ENCODE measurements at places on chromosomes 1 and 21.
A peak's percentile ranks its signal among the peaks of the same experiment; 100 is the strongest.

DNA sequence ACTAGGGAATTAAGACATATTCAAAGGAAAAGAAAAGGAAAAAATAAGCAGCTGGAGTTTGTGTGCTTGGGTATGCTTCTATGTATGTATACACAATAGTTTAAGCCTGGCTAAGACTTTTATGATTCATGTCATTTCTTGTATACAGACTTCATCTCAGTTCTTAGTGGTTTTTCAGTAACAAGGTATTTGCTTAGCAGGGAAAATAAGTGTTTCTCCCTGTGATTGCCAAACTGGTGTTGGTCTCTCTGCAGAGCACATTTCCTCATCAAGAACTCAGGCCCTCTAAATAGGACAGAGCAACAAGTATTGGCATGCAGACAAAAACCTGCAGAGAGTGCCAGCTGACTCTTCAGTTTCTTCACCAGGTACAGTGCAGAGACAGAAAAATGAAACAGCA, 484.4 kb upstream of the ZRANB2 start:
- DNase-seq: peak; percentile 50

DNA sequence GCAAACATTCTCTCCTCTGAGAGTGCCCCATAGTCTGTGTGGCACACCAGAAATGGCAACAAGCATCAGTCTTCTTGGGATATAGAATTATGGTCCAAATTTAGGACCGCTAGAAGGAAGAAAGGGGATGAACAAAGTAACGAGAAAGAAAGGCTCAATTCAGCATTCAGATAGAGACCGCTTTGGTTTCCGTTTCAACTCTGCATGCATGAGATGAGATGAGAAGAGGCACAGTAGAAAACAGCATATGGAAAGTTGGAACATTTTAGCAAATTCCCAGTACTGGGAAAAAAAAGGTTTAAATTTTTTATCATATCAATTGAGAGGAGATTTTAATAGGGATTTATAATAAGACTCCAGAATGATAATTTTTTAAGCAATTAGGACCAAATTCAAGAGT, 595.5 kb upstream of the CHRM3 start:
- DNase-seq: no peak

GRCh38 chr1:230072866-230073265, 5.8 kb downstream of the GALNT2 start:
- DNase-seq: no peak

DNA sequence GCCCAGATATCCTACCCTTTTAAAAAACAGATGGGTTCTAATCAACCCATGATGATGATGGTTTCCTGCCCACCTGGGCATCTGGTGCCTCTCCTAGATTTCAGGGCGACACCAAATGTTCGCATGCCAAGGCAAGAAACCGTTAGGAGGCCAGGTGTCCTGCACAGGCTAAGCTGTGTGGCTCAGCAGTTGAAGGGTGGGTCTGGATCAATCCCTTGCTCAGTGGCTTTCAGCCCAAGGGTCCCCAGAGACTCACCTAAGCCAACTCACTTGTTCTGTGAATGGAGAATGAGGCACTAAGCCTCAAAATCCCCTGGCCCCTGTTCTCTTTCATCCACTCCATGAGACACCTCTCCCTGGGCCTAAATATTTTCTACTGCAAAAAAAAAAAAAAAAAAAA, 169.1 kb upstream of the EDN2 start:
- DNase-seq: no peak

GRCh38 chr21:29888437-29888836, 51.4 kb downstream of the GRIK1 start:
- peak; percentile 47 for DNase-seq

DNA sequence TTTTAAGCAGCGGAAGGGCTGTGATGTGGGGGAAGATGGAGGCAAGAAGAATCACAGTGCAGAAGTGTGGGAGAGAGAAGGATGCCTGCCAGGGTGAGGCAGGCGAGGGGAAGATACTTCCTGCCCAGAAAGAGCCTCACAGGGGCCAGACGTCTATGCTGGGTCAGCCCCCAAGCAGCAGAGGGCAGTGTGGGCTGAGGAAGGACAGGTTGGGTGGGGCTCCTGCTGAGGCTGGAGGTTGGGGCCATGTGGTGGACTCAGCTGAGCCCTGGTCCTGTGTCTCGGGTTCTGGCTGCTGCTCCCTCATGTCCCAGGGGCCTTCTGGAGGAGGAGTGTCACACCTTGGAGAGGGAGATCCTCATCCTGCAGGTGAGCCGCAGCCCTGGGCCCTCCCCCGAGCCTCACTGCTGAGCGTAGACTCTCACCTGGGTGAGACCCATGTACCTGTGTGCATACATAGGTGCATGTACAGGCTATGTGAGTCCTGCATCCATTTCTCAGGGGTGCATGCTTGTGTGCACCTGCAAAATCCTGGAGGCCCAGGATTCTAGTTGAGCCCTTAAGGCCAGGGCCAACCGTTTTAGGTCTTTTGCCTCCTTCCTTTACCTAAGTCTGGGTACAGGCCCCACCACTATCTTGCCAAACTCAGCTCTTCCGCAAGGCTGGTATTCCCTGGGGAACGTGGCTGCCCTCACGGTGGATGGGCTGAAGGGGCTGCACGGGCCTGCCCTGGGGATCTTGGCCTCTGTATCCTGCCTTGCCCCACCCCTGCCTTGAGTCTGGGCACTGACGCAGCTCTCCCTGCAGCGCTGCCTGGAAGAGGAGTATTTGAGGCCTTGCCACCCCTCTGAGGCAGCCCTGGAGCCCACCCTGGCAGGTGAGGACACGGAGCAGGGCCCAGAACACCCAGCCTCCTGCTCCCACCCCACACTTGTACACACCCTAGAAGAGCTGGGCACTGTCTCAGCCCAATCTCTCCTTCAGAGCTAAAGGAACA, 3.7 kb downstream of the CCDC24 start:
- DNase-seq: no peak

- DNase-seq: peak; percentile 26
Measured at GRCh38 chr1:15758953-15759661, 512 bp downstream of the FBLIM1 start.

DNA sequence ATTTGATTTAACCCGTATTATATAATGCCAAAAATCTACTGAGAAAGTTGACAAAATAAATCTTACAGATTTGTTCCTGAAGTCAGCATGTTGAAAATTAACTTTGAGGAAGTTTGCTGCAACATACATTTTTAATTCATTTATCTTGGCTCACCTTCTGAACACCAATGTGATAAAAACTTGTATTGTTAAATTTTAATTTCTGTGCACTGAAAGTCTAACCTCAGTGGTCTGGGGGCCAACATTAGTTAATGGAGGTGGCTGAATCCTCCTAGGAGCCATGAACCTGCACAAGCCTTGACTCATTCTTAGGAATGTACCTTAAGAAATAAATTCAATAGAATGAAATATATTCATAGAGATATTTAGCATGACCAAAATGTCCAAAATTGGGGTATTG, 95.3 kb downstream of the ADSS2 start:
- DNase-seq: no peak

DNA sequence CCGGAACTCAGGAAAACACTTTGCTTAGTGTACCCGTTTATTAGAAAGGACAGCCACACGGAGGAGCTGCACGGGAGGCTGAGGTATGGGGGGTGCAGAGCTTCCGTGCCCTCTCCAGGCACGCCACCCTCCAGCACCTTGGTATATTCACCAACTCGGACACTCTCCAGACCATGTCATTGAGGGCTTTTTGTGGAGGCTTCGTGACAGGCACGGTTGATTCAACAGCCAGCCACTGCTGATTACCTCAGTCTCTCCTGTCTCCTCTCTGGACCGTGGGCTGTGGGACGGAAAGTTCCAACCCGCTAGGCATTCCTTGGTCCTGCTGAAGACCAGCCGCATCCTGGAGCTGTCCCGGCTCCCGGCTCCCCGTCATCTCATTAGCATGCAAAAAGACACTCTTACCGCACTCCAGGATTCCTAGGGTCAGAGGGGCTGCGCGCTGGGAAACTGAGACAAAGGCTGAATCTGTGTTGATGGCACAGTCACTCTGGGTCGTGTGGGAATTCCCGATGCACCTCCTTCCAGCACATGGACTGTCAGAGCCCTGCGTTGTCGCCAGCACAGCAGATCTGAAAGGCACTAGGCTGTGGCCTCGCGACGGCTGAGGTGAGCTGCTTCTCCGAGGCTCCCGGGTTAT, 65.6 kb downstream of the PRKCZ start:
- no peak for DNase-seq

- no peak for DNase-seq
Measured at GRCh38 chr1:57860931-57861565, 437.2 kb upstream of the DAB1 start.

DNA sequence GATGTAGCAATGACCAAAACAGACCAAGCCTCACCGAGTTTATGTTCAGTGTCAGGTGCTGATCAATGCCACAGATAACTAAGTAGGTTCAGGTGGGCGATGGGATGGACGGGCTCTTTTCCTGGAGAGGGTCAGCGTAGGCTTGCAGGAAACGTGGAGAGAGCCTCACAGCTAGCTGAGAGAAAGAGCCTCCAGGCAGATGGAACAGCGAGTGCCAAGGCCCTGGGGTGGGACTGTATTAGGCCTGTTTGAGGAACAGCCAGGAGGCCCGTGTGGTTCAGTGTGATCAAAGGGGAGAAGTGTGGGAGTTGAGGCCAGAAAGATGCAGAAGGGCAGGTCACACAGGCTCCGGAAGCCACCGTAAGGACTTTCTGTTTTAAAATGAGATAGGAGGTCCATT, 7.3 kb upstream of the UTS2 start:
- DNase-seq: no peak

- peak; percentile 62 for DNase-seq
Measured at GRCh38 chr1:35564037-35564883, 6.7 kb downstream of the NCDN start.

- no peak for DNase-seq
Measured at GRCh38 chr21:31959881-31960280, 87.1 kb downstream of the HUNK start.

GRCh38 chr1:41888756-41889155, 30.0 kb downstream of the HIVEP3 start:
- no peak for DNase-seq

- no peak for DNase-seq
Measured at GRCh38 chr1:4307468-4307845, 347.0 kb upstream of the AJAP1 start.

GRCh38 chr1:163258181-163258580, 55.5 kb upstream of the RGS5 start:
- peak; percentile 19 for DNase-seq

DNA sequence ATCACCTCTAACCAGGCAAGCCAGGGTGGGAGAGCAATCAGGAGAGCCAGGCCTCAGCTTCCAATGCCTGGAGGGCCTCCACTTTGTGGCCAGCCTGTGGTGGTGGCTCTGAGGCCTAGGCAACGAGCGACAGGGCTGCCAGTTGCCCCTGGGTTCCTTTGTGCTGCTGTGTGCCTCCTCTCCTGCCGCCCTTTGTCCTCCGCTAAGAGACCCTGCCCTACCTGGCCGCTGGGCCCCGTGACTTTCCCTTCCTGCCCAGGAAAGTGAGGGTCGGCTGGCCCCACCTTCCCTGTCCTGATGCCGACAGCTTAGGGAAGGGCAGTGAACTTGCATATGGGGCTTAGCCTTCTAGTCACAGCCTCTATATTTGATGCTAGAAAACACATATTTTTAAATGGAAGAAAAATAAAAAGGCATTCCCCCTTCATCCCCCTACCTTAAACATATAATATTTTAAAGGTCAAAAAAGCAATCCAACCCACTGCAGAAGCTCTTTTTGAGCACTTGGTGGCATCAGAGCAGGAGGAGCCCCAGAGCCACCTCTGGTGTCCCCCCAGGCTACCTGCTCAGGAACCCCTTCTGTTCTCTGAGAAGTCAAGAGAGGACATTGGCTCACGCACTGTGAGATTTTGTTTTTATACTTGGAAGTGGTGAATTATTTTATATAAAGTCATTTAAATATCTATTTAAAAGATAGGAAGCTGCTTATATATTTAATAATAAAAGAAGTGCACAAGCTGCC, 19.8 kb downstream of the CSF1 start:
- no peak for DNase-seq

- no peak for DNase-seq
Measured at GRCh38 chr1:98781906-98782305, 120.4 kb downstream of the SNX7 start.

GRCh38 chr1:246072456-246072955, 434.6 kb downstream of the SMYD3 start:
- DNase-seq: no peak

GRCh38 chr21:15192243-15192642, 127.4 kb upstream of the NRIP1 start:
- peak; percentile 67 for DNase-seq

GRCh38 chr1:219990782-219991510, 55.4 kb downstream of the EPRS1 start:
- peak; percentile 29 for DNase-seq

- DNase-seq: no peak
Measured at GRCh38 chr1:82634266-82634665, 833.5 kb downstream of the ADGRL2 start.

DNA sequence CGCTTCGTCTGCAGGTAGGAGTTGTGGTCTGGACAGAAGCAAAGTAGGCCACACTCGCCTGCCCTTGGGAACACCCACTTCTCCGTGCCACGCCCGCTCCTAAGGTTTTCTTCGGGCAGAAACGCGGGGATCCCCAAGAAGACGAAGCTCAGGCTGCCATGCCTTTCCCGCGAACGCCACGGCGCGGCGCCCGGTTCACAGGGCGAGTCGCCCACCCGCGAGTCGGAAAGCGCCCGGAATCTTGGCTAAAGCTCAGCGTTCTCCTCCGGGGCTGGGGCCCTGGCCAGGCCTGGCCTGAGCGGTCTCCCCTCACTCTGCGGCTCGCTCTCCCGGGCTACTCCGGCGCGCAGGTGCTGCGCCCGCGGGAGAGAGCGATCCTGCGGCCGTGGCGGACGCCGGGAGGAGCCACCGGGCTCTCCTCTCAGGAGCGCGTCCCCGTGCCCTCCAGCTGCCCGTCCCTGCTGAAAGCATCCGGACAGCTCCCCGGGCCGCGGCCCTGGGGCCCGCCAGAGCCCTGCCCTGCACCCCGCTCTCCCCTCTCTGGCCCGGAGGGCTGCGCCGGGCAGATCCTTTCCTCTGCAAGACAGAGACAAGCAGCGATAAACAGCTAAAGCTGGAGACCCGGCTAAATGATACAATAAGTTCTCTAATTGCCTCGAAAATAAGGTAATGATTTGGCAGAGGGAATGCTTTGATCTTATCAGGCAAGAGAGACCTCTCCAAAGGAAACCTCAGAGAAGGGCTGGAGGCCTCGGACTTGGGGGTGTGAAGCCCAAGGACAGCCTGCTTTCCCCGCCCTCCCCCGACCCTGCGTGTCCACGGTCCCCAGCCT, 6.7 kb upstream of the WNT2B start:
- peak; percentile 65 for DNase-seq
